ENCODE measurements at places on chromosomes 7 and 10.

GRCh38 chr7:139328375-139328774 is 12.8 kb upstream of the FMC1 start:
- DNase-seq, result no peak

DNA sequence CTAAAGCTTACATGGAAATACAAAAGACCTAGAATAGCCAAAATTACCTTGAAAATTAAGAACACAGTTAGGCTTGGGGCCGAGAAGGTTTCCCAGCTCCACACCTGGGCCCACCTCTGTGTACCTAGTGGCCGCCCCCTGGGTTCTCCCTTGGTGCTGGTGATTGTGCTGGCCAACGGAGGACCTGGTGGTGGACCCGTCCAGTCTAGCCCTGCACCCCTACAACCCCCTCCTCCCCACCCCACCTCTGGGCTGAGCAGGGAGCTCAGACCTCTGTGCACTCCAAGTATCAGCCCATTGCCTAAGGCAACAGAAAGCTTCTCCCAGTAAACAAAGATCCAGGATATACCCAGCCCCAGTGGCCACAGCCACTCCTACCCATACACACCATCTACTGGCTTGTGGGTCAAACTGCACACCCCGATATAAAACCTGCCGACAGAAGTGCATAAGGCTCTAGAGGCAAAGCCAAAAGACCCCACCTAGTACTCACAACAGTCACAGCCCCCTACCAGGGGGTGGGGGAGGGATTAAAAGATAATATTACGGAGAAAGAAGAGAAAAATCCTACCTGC is 105.0 kb upstream of the DIP2C start:
- DNase-seq, result no peak

- no peak for DNase-seq
Measured at GRCh38 chr10:16976803-16977202, 152.8 kb downstream of the CUBN start.

DNA sequence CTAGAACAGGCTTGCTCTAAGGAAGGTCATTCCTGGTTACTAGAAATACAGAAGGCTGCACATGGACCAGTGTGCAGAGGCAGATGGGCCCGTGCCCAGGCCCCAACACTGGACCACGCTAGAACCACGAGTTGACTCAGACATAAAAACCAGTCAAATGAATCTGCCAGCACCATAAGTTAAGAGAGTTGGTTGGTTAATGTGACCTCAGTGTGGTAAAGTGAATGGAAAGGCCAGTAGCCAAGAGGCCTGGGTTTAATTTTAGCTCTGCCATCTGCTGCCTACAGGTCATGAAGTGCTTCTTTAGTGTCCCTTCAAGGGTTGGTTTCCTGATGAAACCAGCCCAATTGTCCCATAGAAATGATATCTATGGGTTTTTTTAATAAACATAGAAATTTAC is 329.6 kb upstream of the NRP1 start:
- no peak for DNase-seq

- no peak for DNase-seq
Measured at GRCh38 chr7:112763298-112763697, 26.9 kb downstream of the TMEM168 start.

- no peak for DNase-seq
Measured at GRCh38 chr10:31871266-31872065, 57.2 kb downstream of the ARHGAP12 start.

DNA sequence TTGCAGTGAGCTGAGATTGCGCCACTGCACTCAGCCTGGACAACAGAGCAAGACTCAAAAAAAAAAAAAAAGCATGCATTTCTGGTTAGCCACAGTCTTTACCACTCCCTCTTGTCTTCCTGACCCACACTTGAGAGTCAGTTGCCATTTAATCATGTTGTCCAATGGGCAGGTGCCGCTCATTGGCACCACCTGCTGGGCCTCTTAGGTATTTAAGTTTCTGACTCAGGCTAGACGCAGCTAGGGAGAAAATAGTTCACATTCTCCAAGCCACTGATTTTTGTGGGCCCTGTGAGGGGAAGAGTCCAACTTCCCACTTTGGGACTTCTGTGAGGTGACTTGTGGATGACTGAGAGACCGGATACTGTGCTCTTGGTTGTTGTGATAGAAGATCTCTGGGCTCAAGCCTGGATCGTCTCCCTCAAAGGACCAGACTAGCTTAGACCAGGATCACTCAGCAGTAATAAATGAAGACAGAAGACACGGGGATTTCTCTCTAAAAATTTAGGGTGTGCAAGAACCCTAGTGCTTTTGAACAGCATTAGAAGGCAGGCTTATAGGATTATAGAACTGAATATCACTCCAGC is 26.8 kb upstream of the SORCS3 start:
- DNase-seq, result no peak

GRCh38 chr7:2520131-2520760 is 672 bp downstream of the LFNG start:
- DNase-seq, result peak; percentile 88

DNA sequence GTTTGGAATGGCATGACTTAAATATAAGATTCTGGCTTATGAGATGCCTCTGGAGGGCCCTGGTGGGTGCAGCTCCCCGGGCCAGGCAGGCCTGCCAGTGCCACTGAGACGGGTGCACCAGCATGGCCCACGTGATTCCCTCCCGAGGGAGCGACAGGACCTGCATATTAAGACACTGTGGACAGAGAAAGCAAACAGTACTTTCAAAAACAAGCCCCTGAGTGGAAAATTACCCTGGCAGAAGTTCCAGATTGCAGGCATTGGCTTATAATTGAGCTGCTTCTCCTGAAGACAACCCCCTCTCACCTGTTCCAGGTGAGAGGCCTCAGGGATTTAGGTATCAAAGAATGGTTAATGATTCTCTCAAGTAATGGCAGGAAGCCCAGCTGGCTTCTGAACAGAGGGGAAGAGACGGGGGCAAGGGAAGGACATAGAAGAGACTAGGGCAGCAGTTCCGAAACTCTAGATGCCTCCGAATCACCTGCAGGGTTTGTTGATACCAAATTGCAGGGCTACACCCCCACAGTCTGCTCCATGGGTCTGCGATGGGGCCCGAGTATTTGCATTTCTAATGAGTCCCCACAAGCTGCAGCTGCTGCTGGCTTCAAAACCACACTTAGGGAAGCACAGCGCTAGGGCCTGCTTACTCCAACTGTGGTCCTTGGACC is 66.0 kb upstream of the DOCK1 start:
- DNase-seq, result peak; percentile 67
